ENCODE measurements at places on chromosomes 2 and 18.
A peak's percentile ranks its signal among the peaks of the same experiment; 100 is the strongest.

GRCh38 chr2:100279586-100280534 is 42.4 kb downstream of the LONRF2 start:
- no peak for DNase-seq

- DNase-seq, result no peak
Measured at GRCh38 chr18:6873040-6873751, 143.7 kb downstream of the ARHGAP28 start.

GRCh38 chr18:37489998-37490397 is 75.6 kb downstream of the CELF4 start:
- no peak for DNase-seq

DNA sequence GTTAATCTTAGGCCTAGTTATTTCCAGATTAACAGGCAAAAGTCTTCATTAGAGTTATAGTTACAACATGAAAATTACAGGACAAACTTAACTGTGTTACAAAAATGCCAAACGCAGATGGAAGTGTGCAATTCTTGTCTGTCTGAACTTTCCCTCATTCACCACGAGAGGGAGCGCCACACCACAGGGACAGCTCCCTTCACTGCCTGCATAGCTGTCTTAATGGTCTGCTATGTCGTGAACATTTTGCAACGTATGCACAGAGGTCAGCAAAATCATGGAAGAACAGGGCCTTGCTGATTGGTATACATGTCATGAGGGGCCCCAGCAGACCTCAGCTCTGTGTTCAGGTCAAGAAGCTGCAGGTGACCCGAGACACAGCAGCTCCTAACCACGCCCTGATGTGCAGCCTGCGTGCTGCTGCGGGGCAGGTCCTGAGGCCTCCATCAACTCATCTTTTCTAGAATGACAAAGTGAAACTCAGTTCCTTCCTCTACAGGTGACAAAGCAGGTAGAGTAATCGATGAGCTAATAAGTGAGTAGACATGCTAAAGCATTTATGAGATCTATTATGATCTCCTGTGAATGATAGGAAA is 78.8 kb upstream of the ATP8B1 start:
- peak; percentile 53 for DNase-seq

DNA sequence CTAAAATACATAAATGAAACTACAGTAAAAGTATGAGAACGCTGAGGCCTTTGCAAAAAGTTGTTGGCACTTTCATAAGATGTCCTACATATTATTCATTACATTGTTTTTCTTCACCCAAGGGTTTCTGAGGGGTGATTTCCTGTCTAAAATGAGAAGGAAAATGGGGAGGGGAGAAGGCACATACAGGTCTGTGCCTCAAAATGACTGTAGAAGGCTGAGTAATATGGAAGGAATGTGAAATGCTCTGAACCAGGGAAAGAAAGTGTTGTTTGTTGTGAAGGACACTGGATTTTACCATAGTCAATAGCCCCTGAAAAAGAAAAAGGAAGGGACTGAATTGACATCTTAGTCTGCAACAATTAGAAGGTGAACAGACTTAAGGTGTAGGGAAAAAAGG is 99.5 kb upstream of the RNF152 start:
- DNase-seq, result no peak

GRCh38 chr18:67553437-67553836 is 36.9 kb upstream of the DSEL start:
- DNase-seq, result no peak

GRCh38 chr2:223560749-223561435 is 41.3 kb downstream of the SCG2 start:
- no peak for DNase-seq

- no peak for DNase-seq
Measured at GRCh38 chr18:61132031-61132430, 201.2 kb upstream of the CDH20 start.

GRCh38 chr18:78496079-78496478 is 483.5 kb upstream of the SALL3 start:
- no peak for DNase-seq

DNA sequence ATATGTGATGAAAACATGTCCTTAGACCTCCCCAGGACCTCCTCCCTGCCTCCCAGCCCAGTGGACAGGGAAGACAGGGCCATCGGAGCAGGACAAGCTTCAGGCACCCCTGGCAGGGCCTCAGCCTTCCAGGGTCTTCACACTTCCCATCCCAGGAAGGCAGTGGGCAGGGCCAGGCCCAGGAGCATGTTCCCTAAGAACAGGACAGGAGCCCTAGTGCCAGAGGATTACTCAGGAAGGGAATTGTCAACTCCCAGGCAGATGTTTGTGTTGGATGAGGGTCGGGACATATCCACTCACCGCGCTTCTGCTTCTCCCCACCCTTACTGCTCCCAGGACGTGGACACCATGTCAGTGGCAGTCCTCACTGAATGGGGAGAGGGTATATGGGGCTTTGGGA is 138.9 kb downstream of the TNS1 start:
- DNase-seq, result no peak

DNA sequence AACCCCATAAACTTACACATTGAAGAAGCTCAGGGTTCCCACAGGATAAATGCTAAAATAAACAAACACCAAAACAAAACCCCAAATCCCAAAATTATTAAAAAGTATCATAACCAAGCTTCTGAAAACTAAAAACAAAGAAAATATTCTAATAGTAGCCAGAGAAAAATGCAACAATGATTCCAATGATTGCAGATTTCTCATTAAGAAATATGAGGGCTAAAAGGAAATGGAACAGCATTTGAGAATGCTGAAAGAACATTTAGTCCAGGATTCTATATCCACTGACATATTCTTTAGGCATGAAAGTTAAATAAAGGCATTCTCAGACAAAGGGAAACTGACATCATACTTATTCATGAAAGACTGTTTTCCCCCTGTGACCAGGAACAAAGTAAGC is 212.4 kb downstream of the SLC4A10 start:
- DNase-seq, result no peak

GRCh38 chr2:235568431-235568830 is 74.6 kb downstream of the AGAP1 start:
- no peak for DNase-seq

- no peak for DNase-seq
Measured at GRCh38 chr2:112679484-112679883, 33.7 kb downstream of the SLC20A1 start.

GRCh38 chr18:78612801-78613200 is 366.8 kb upstream of the SALL3 start:
- DNase-seq, result no peak

DNA sequence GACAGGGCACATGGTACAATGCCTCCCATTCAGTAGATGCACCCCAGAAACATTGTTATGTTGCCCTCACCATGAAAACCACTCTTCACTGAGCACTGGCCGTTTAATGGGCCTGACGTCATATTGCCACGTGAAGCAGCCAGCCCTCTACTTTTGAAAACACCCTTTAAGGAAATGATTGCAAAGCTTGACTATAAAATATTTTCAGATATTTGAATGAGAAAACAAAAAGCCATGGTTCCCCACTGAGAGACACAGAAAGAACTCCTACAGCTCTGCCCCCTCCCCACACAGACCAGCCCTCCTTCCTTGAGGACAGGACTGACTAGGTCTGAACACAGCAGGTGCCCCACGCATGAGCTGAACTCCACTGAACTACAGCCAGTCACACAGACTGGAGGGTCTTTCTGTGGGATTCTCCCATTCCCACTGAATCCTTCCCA is 349.1 kb downstream of the ANAPC1 start:
- no peak for DNase-seq

GRCh38 chr2:189959450-189959849 is 103.1 kb downstream of the MSTN start:
- DNase-seq, result no peak

DNA sequence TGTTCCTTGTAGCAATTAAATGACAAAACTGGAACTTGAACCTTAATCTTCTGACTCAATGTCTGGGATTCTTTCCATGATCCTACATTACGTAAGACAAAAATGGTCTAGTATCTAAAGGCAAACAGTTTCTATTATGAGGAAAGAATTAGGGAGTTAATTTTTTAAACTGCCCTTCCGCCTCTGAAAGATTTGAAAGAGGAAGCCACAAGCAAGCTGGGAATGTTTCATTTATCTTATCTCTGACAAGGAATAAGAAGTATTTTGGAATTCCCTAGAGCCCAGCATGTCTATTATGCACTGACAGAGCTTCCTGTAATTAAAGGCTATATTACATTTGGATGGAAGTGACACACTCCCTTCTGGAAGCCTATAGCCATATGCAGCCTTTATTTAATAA is 558.8 kb upstream of the CDH2 start:
- no peak for DNase-seq

GRCh38 chr2:105812180-105813044 is 67.7 kb downstream of the NCK2 start:
- peak; percentile 27 for DNase-seq

DNA sequence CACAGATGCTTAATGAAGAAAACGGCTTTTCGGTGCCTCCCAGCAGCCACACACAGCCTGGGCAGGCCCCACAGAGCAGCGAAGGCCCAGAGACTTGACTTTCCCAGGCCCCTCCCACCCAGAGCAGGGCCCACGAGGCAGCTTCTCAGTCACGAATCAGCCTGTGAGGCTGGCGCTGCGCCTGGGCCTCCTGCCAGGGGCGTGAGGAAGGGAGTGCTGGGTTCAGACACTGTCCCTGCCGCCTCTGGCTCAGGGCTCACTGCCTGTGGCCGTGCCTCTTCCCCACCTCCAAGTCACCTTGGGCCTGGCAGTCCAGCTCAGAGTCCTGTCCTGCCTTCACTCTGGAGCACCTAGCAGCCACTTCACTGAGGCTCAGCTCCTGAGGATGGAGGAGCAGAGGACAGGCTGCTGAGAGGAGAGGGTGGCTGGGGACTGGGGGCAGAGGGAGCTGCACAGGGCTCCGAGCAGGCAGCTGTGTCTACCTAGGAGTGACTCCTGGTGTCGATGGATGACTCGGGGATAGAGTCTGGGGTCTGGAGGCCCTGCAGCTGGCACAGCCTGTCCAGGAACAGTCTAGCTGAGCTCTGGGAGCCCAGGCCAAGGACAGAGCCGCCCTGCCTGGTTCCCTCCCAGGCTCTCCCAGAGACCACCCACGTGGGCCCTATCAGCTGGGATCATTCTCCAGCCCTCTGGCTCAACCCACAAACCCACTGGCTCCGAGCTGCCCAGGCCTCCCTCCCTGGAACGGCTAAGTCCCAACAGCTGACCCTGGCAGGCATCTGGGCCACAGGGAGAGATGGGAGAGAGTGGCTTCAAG is 36.4 kb upstream of the FOSL2 start:
- peak; percentile 84 for DNase-seq

- no peak for DNase-seq
Measured at GRCh38 chr2:85839461-85839860, 49.3 kb downstream of the ST3GAL5 start.

DNA sequence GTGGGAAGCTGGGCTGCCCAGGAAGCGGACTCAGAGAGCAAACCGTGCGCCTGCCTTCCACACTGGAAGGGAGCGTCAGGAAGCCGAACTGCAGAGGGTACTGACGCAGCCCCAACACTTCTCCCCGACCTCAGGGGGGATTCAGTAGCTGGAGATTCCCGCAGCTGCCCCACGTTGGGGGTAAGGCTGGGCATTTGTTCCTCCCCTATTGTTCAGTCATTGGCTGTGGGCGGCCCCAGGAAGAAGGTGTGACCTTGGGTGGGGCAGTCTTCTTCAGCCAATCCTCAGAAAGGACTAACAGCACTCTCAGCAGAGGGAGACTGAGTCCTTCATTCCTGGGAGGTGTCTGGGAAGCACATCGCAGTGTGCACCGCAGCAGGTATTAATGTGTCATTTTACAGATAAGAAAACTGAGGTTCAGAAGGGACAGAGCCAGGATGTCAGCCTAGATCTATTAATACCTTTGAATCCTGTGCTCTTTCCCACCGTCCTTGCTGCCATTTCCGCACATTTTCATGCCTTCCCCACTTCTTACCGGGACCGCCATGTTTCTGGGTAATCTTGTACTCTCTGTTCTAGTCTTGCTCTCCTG is 12.1 kb upstream of the C18orf32 start:
- DNase-seq, result no peak

DNA sequence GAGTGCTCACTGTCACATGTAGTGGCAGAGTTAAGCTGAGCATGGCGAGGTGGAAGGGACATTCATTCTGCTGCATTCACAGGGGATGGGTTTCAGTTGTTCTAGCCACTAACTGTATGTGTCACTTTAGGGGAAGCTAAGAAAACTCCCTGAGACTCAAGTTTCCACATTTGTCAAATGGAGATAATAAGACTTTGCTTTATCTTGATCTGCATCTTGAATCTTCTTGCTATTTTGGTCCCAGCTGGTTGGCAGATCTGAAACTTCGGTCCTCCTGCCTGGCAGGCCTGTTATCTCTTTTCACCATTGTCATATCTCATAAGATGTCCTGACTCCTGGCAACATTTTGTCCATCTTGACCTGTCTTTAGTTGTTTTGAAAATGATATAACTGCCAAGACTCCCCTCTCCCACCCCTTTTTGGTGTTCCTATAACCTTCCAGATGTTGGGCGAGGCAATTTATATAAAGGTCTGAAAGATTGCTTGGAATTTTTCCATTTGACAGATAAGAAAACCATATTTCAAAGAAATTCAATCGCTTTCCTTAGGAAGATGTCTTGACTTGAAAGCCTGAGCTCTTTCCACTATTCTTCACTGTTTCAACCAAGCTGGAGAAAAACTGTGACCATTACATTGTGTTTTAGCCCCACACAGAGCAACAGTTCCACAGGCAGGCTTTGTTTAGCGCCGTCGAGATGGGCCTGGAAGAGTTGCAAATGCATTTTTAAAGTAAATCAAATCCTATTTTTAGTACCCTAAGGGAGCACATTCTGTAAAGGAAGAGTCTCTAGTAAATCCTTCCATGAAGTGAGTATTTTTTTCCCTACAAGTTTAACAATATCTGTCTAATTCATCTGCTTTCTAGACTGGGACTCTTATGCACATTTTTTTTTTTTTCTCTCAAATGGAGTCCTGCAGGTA is 33.4 kb downstream of the MYCN start:
- no peak for DNase-seq

DNA sequence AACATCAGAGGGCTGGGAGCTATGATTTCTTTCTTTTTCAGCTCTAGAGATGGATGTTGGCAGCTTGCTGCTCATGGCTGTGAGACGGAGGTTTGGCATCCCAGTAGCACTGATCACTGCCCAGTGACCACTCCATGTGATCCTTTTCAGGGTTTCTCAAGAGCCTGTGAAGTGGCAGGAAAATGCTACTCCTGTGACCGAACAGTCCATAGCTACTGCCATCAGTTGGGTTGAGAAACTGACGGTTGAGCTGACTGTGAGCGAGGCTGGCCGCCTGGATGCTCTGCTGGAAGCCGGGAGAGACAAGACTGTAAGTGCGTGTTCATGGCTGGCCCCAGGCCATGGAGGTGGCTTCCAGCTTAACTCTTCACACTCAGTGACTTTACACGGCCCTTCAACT is 34.2 kb downstream of the VWA3B start:
- DNase-seq, result no peak

DNA sequence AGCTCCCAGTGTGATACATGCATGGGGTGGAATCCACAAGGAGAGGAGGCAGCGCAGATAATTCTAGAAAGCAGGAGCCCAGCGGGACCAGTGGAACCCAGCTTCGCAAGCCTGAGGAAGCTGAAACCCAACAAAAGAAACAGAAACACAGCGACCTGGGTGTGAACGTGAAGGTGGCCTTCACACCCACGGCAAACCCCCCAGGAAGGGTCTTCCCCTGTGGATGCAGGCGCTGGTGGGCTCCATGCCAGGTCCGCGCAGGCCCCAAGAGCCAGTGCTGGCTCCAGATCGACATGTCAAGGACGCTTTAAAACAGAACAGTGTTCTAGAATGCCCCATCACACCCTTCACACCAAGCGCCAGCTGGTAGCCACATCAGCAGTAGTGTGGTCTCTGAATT is 22.1 kb downstream of the KIF1A start:
- DNase-seq, result no peak

GRCh38 chr18:59318460-59319050 is at the start of gene CPLX4:
Gene CPLX4 (minus strand): TSS chr18:59318649. CDS start chr18:59318462, 187 bp downstream.
- DNase-seq, result no peak

- DNase-seq, result no peak
Measured at GRCh38 chr2:126115975-126116374, 540.0 kb upstream of the GYPC start.

All from tibial nerve (tissue), 4 donors.